ENCODE measurements at places on chromosomes 2 and 18.
A peak's percentile ranks its signal among the peaks of the same experiment; 100 is the strongest.

- peak; percentile 33 for ATAC-seq
These were observed 104.2 kb downstream of the CRIM1 start for GRCh38 chr2:36459725-36460137.

- no peak for ATAC-seq
These were observed 72.5 kb upstream of the OTOF start for GRCh38 chr2:26550276-26551015.

DNA sequence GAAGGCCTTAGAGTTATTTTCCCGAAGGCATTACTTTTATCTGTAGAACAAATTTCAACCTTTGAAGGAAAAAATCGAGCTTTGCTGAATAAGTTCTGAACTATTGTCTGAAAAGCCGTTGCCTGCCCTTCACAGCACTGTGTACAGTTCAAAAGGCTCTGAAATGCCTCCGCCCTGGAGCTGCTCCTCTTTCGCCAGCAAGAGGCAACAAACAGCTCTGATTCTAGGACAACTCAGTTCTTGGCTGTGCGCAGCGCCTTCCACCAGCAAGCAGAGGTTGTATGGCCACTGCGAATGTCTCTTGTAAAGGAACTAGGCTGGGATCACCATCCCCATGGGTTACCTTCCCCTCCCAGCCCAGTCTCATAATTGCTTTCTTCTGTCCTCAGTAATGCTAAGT is 308.5 kb downstream of the GBX2 start:
- ATAC-seq, result no peak

GRCh38 chr2:233424154-233424951 is 70.1 kb downstream of the DGKD start:
- no peak for ATAC-seq

- no peak for ATAC-seq
These were observed 262.1 kb downstream of the LPIN1 start for GRCh38 chr2:12008425-12009061.

- no peak for ATAC-seq
These were observed 7.2 kb downstream of the PDCD1 start for GRCh38 chr2:241851325-241852115.

DNA sequence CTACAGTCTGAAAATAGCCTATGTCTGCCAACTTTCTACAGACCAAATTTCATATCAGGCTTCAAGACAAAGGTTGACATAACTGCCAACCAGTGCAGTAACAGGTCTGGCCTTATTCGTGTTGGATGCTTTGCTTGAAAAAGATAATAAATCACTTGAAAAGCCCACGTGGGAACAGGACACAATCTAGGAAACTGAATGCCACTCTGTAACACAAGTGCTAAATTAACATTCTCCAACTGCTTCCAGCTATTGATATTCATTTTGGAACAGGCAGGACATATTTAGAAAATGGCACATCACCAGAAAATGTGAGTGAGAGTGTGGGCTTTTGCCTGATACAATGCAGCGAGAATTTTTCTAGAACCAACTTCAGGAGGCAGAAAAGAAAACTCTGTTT is 165.9 kb upstream of the CCDC150 start:
- ATAC-seq, result no peak

GRCh38 chr2:180364719-180365118 is 357.6 kb upstream of the CWC22 start:
- ATAC-seq, result peak; percentile 55

DNA sequence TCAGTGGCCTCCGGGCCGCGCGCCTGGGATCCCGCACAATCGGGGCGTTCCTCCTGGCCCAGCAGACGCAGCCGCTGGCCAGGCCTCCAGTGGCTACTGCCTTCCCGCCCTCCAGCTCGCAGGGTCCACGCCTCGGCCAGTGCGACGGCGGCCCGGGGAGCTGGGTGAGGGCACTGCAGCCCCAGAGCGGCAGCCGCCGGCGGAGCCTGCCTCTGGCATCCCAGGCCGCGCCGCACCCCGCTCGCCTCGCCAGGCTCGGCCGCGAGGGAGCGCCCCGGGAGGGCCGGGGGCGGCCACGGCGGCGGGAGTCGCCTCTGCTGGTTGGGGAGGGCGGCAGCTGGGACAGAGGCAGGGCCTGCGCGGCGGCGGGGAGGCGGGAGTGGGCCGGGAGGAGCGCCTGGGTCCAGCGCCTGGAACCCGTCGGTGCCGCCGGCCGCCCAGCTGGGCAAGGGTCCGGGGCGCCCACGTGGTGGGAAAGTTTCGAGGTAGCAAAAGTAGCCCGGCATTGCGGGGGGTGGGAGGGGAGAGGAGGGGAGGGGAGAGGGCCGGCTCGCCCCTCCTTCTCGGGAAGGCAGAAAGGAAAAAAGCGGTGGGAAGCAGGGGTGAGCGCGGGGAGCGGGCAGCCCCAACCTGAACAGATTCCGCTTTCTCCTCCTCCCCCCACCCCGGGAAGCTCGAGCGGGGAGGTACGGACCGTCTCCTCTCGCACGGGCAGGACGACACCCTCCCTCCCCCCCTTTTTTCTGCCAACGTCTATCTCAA is 1.5 kb upstream of the INHBB start:
- peak; percentile 8 for ATAC-seq

- ATAC-seq, result no peak
These were observed at the start of gene BOLL for GRCh38 chr2:197784956-197785941. Gene BOLL (minus strand): TSS chr2:197785319. CDS start chr2:197781850, 3,469 bp downstream.

- ATAC-seq, result no peak
These were observed 235.5 kb downstream of the GULP1 start for GRCh38 chr2:188527141-188527540.

- no peak for ATAC-seq
These were observed 35.0 kb upstream of the EVA1A start for GRCh38 chr2:75595541-75596395.

DNA sequence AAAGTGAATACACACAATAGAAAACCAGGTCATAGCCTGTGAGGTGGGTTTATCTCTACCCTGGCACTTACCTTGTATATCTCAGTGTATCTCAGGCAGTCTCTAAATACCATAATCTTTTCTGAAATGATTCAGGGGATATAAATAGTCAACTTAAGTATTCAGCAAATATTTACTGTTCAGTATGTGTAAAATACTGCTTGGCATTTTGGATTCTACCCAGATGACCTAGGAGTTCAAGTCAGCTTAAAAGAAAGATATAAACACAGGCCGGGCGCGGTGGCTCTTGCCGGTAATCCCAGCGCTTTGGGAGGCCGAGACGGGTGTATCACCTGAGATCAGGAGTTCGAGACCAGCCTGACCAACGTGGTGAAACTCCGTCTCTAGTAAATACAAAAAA is 23.8 kb downstream of the GRHL1 start:
- no peak for ATAC-seq

GRCh38 chr2:143321994-143322393 is 192.8 kb downstream of the ARHGAP15 start:
- ATAC-seq, result no peak

DNA sequence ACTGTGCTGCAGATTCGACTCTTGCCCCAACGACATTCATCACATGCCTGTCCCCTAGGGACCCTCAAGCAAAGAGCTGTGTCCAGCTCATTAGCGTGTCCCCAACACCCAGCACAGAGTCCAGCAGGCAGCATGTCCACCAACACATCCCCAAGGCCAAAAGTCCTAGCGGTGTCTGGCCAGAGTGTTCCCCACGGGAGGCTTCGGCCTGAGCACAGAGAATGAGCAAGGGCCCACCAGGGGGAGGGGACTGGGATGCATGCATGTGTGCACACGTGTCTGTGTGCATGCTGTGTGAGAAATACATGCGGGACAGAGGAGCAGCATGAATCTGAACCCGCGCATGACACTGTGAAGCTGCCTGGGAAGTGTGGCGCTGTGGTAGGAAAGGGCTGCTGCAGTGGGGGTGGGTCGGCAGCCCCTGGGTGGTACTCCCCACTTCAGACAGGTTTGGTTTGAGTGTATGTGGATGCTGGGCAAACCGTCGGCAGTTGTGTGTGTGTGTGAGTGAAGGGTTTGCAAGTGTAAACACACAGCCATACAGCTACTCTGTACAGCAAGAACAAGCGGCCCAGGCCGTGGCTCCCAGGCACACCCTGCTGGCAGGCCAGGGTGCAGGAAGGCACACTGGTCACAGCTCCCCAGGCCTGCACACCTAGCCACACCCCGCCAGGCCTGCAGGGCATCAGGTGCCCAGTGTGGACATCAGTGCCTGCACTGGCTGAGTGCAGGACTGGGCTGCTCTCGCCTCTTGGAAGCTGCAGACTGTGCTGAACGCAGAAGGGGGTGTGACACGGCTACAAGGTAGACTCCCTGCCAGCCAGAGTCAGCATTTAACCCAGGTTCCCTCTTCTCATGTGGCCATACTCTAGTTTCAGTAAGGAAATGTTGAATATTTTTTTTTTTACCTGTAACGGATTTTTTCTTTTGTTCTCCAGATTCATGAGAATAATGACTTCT is 19.5 kb upstream of the HES6 start:
- ATAC-seq, result no peak

DNA sequence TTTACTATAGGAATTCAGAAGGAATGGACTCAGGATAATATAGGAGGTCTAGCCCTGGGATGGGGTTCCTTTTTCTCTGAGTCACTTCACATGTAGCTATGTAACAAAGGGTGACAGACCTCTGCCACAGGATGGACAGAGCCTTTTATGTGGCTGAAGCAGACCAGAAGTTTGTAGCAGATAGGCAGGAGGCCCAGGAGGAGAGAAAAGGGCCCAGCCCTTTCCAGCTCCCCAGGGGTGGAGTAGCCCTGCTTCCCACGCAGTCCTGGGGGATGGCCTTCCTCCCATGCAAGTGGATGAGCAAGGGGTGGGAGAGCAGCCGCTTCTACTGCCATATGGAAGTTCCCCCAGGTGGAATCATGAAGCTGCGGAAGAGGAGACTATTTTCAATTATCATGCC is 40.3 kb downstream of the ARMC9 start:
- ATAC-seq, result no peak

DNA sequence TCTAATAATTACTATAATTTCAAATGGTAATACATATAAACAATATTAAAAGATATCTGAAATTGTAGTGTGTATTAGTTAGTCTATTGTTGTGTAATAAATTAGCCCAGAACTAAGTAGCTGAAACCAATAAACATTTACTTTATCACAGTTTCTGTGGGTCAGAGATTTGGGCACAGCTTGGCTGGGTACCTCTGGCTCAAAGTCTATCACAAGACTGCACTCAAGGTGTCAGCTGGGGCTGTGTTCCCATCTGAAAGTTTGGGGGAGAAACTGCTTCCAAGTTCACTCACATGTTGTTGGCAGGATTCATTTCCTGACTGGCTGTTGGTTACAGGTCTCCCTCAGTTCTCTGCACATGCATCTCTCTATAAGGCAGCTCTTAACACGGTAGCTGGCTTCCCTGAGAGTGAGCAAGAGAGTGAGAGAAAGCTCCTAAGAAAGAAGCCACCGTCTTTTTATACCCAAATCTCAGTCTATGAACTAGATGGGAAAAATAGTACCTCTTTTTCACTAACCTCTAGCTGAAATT is 25.6 kb upstream of the WIPF1 start:
- no peak for ATAC-seq

DNA sequence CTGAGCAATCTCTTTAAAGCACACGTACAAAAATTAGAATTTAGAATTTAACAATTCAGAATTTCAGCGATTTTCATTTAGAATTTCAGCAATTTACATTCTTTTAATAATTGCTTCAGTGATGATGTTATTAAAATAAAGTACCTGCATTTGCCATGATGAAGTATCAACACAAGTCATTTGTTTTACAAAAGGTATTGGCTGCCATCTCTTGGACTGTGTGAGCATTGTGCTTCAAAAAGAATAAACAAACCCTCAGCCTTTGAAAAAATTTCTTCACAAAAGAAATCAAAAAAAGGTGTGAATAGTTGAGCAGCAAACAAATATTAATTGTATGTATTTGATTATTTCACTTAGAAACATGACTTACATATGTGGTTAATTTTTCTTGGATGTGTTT is 27.1 kb upstream of the ZC3H15 start:
- ATAC-seq, result no peak

DNA sequence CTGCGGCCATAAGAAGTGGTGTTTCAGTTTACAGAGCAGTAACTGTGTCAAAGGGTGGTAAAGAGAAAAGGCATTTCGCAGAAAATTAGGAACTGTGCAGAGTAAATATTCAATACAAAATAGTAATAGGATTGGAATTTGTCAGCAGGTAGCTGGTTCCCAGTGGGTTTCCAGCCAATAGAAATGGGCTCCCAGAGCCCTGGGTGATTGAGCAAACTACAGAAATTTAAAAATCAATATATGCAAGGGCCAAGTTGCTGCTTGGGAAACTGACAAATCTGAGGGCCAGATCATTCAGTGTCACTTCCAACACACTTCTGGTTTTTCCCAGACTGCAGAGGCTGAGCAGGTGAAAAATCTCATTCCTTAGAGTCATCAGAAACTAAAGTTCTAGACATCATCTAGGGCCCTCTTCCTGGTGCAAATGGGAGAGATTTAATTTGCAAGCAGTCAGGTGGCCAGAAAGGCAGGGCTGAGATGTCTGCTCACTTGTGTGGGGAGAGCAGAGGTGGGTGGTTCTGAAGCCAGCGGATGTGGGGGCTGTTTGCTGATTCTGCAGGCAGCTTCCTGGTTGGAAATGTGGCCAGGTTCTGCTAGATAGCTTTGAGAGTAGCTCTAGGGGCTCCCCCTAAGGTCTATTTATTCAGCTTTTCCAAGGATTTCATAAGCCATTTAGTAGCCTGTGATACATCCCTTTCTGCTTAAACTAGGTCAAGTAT is 182.4 kb downstream of the NCK2 start:
- no peak for ATAC-seq

GRCh38 chr2:26982102-26982742 is 11.8 kb downstream of the MAPRE3 start:
- ATAC-seq, result peak; percentile 91

DNA sequence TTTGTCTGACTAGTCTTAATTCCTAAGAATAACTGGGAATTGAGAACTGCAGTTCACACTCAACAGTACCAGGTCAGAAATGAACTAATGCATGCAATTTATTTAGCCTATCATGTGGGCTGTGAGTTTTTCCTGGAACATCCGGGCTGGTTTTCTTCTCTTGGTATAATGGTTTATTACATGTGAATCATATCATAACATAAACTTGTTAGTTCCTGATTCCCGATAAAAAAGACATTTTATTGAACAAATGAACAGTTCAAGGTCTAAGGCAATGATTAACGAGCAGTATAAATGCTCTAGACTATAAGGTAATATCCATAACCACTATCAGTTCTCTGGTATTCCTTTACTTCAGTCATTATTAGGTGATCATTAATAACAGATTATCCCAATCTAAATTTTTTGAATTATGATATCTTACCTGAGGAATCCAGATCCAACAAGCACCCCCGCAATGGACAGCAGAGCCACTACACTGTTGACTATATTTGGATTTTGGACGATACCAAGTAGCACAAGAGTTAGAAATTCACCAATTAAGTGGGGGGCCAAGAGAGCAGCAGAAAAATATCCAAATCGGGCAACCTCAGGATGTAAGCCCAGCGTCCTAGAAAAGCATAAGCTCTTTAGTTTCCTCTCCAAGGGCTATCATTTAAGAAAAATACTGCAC is 19.0 kb downstream of the ABCG5 start:
- no peak for ATAC-seq

DNA sequence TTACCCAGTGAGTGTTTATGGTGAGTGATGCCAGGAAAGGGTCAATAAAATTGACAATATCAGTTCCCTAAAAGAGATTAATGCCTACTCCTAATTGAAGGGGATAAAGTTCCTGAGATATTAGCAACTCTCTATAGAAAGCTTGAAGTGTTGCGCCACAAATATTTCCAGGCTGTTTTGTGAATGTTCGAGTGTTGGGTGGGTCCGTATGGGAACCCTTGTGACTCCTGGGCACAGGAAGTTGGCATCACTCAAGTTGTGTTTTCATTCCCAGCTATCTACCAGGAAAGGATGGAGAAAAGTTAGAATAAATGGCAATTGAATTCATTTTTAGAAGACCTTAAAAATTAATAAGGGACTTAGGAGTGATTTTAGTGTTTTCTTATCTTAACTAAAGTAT is 472.7 kb downstream of the THSD7B start:
- ATAC-seq, result no peak

GRCh38 chr2:217937446-217937845 is 65.3 kb downstream of the TNS1 start:
- no peak for ATAC-seq
